ENCODE measurements at places on chromosomes 6 and 20. TPM values are rescaled to one million over a fixed set of nuclear protein-coding genes. Genes with fewer than 3 reads are reported as not detected.

The DNAAF9 gene
- total RNA-seq = 25.4 TPM

The SYNGAP1 gene
- 31.0 TPM for total RNA-seq

The PPP1R16B gene
- total RNA-seq = 4.1 TPM

The HSPA12B gene
- total RNA-seq = 5.4 TPM

The MYB gene
- 2.0 TPM for total RNA-seq

The LTA gene
- 1.9 TPM for total RNA-seq

The LINC00237 gene
- total RNA-seq = not detected

The RAD21L1 gene
- not detected for total RNA-seq

The KIF3B gene
- total RNA-seq = 59.6 TPM

The KIAA0408 gene
- 6.8 TPM for total RNA-seq

The CLIC5 gene
- total RNA-seq = 27.6 TPM

The GCNT2 gene
- total RNA-seq = 9.7 TPM

The POPDC3 gene
- total RNA-seq = 0.26 TPM

The LY6G6C gene
- total RNA-seq = not detected

The AGPAT1 gene
- total RNA-seq = 88.4 TPM

The GATA5 gene
- total RNA-seq = 8.7 TPM

The CALHM5 gene
- total RNA-seq = 1.8 TPM

The NOTCH4 gene
- total RNA-seq = 14.9 TPM

The MEI4 gene
- 0.17 TPM for total RNA-seq

The TNF gene
- total RNA-seq = 6.6 TPM

The CLPSL2 gene
- not detected for total RNA-seq

The BTNL2 gene
- total RNA-seq = not detected

The DEFB124 gene
- 0.81 TPM for total RNA-seq

The SLCO4A1 gene
- total RNA-seq = 5.9 TPM

The STMN3 gene
- 11.1 TPM for total RNA-seq

The RNF144B gene
- total RNA-seq = 33.9 TPM

The DNAH8 gene
- 0.03 TPM for total RNA-seq

The PRR18 gene
- not detected for total RNA-seq

The SMLR1 gene
- total RNA-seq = 2.8 TPM

The EYS gene
- total RNA-seq = not detected

The ORC3 gene
- 15.9 TPM for total RNA-seq

Measured in mucosa of gallbladder (tissue), 1 donor.